NCI-H748 treated with DMSO at 0.1 percent for 48 hours (cell line): ENCODE measurements at places on chromosomes 2 and 18.
A peak's percentile ranks its signal among the peaks of the same experiment; 100 is the strongest.

GRCh38 chr18:45828917-45829811, 3.7 kb downstream of the SIGLEC15 start:
- DNase-seq, result no peak

DNA sequence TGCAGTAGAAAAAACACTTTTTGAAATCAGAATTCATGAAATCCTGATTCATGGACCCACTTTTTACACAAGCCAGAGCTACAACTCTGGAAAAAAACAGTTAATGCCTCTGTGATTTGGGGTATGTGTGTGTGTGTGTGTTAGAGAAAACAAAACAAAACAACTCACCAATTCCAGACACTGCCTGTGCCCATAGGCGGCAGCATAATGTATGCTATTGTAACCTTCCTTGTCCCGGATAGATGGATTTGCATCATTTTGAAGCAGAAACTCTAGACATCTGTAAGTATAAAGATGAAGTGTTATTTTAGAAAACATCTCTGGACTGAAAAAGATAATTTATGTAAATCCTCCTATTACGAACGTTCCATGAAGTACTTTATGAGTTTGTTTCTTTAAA, 152.0 kb upstream of the PGAP1 start:
- no peak for DNase-seq

GRCh38 chr2:66789741-66790140, 354.8 kb downstream of the MEIS1 start:
- DNase-seq, result no peak

DNA sequence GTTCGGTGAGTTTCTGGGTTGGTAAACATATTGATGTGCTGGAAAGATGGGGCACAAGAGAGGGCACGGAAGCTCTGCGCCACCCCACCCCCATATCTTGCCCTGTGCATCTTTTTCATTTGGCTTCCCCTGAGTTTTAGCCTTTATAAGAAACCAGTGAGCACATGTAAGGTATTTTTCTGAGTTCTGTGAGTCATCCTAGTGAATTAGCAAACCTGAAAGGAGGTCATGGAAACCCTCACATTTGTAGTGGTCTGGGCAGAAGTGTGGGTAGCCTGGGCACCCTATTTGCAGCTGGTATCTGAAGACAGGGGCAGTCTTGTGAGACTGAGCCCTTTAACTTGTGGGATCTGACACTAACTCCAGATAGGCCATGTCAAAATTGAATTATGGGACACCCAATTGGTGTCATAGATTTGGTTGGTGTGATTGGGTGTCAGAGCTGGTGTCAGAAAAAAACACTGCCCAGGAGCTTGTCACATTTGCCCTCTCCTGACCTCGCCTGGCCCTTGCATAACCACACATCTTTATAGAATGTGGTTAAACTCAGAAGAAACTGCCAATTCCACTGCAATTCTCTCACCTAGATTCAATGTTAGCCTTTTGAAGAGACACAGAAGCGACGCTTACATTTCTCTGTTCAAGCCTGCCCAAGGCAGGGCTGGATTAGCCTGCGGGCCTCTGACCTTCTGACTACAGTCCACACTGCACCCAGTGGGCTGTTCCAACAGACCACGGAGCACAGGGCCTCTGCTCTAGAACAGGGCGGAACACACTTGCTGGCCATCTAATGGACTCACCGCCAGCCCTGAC, 12.0 kb upstream of the GALM start:
- DNase-seq, result no peak

- DNase-seq, result no peak
These were observed 25.3 kb downstream of the MYO1B start for GRCh38 chr2:191270306-191271161.

GRCh38 chr2:190979906-190980629, 33.9 kb downstream of the STAT1 start:
- peak; percentile 95 for DNase-seq
